BE2C (cell line): ENCODE measurements at places on chromosomes 4 and X.
A peak's percentile ranks its signal among the peaks of the same experiment; 100 is the strongest.

GRCh38 chr4:5052204-5052702 lies 973 bp downstream of the STK32B start:
- no peak for DNase-seq

GRCh38 chr4:143358923-143359643 lies 22.4 kb downstream of the GAB1 start:
- DNase-seq: no peak

DNA sequence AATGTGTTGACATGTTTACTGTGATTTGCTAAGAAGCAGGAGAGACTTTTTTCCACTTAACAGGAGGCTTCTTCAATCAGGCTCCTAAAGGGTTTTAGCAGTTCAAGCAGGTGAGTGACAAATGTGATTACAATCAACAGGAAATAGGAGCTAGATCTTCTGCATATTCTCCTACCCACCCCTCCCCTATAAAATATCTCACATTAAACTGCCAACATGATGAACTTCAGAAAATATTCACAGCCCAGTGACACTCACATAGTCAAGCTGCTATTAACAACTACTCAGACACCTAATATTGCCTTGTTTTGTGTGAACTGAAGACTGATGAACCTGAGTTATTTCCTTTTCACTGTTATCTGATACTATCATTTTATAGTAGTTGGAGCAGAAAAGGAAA lies 55.9 kb upstream of the ANTXR2 start:
- DNase-seq: no peak

DNA sequence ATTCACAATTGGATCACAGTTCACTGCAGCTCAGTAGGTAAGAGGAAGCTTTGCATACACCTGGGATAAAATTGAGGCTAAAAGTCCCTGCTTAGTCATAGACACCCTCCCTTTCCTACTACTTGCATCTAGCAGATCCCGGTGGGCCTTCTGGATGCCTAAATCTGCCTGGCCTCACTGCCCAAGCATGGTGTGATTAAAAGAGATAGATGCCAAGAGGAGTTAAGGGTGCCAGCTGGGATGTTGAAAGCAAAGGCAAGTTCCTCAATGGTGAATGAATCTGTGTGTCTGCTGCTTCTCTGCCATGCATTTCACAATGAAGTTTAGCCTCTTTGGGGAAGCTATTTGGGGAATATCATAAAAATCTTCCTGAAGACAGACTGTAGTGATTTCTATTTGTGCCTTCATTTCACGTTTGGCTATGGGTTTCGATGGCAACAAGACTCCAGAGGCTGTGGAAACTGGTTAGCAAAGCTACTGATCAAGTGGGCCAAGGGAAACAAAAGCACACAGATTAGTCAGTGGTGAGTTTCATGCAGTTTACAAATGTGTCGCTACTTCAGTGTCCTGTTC lies 534.0 kb downstream of the ANKRD50 start:
- no peak for DNase-seq

DNA sequence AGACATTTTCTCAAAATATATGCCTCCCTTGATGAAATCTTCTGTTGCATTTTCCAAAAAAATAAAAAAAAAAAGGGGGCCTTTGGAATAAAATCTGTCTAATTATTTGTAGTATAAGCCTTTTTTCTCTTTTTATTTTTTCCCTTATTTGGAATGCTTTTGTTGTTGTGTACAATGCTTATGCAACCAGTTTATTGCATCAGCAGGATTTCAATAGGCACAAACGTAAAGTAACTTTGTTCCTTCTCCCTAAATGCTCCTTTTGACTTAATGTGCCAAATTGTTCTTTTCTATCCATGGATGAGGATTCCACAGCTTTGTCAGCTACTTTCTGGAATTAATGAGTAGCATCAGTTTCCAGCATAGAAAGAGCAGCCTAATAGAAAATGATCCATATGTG lies 59.6 kb upstream of the HPGD start:
- DNase-seq: no peak

- DNase-seq: no peak
These were observed 28.8 kb upstream of the PLCXD1 start for GRCh38 chrX:252244-252956.

GRCh38 chrX:64427787-64428186 lies 32.5 kb upstream of the MTMR8 start:
- DNase-seq: no peak

GRCh38 chr4:163959932-163960331 lies 465.4 kb downstream of the TMA16 start:
- DNase-seq: no peak

- DNase-seq: no peak
These were observed 1233.8 kb downstream of the NLGN4X start for GRCh38 chrX:4994855-4995254.

GRCh38 chr4:184476695-184477094 lies 2.3 kb upstream of the IRF2 start:
- DNase-seq: no peak

DNA sequence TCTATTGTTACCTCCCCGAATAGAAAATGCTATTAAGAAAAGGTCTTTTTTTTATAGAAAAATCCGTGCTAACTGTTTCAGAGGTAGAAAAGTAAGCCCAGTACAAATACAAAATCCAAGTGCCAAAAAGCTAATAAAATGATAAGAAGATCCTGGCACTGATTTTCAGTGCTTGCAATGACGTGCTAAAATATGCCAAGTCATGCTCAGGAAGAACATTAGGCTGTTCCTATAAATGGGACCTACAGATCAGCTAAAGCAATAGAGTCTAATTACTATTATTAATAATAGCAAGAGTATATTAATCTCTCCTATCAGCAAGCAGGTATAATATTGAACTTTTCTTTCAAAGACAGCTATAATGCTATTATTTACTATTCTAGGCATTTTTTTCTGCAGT lies 305.8 kb downstream of the PPARGC1A start:
- DNase-seq: no peak

DNA sequence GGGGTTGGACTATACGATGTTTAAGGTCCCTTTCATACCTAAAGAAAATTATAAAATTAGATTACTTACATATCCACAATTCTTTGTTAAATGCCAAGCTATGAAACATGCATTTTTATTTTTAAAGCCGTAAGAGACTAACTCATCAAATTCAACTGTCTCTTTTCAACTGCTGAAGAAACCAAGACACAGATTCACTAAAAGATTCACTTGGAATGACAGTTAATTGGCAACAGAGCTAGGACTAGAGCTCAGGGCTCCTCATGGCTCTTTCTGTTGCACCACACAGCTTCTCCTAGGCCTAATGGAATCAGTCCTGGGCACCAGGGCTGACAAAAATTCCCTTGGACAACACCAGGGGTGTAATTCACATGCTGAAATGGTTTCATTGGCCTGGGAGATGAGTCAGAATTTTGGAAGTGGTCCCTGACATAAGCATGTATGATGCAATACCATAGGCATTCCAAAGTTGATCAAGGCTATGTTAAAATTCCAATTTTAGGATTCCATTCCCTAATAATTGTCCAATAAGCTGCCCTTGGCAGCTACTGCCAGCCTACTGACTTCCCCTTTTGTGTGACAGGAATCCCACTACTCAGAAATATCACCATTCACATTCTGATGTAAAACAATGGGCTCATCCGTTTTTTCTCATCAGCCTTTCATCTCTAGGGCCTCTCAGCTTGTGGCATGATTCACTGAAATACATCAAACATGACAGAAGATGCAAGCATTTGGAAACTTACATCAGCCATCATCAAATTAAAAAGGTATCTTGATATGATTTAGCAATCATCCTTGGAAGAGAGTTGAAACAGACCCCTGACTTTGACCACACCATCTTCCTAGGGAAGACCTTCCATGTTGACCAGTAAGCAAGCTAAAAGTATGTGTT lies 54.2 kb downstream of the PLAC1 start:
- no peak for DNase-seq

DNA sequence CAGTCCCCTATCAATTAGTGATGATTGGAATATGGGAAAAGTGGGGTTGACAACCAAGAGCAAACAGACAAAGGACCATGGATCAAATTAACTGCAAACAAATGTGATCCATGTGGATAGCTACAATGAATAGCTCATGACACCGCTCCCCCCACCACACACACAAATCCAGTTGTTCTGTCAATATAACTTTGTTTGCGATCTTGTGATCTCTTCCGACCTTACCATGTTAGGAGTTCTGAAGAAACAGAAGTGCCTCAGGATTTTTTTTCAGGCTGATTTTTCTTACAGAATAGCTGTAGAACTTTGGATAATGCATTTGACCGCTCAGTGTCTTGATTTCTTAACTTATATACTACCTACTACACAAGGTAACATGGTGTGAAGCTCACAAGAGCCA lies 116.6 kb downstream of the SH2D1A start:
- DNase-seq: no peak

GRCh38 chr4:36165631-36166005 lies 78.7 kb downstream of the ARAP2 start:
- no peak for DNase-seq

- DNase-seq: no peak
These were observed 130.6 kb downstream of the RBM46 start for GRCh38 chr4:154911608-154912098.

- DNase-seq: no peak
These were observed 199.8 kb upstream of the WDFY3 start for GRCh38 chr4:85166318-85166717.

- peak; percentile 80 for DNase-seq
These were observed at the start of gene SNCA for GRCh38 chr4:89836897-89837384. TSS of gene SNCA (minus strand) at chr4:89837161. CDS start at chr4:89835667, 1,494 bp downstream.

GRCh38 chr4:167185465-167185864 lies 48.8 kb downstream of the SPOCK3 start:
- DNase-seq: no peak

DNA sequence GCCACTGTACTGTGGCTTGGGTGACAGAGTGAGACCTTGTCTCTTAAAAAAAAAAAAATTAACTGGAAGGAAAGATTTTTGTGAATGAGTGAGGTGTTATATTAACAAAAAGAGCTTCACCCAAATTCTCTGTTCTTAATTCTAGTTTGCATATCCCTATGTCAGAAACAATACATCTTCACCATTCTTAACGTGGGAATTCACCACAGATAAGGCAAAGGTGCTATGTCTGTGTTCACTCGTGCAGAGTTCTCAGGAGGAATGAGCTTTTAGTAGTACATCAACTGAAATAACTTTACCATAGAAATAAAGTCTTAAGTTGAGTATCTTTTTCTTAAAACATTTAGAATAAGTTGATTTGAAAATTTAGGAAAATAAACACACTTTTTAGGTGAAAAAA lies 135.1 kb downstream of the RAPGEF2 start:
- DNase-seq: no peak

- peak; percentile 42 for DNase-seq
These were observed 8.3 kb upstream of the DLG3 start for GRCh38 chrX:70436343-70436742.

GRCh38 chr4:180304321-180304720 lies 1938.9 kb upstream of the TENM3 start:
- no peak for DNase-seq

DNA sequence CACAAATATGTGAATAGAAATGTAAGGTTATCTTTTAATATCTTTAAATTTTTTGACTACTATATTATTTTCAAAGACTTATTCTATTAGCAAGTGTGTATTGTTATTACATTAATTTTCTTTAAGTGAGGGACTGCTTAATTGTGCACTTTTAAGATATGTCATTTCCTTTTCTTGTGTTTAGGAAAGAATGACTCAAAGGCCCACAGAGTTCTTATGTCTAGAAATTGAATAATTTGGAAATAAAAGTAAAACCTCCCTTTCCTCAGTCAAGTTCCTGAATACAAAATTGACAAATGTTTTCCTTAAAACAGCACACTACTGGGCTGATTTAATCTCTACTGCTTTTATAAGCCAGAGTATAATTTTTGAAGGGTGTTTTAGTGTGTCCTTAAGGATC lies 169.7 kb downstream of the TMEM47 start:
- no peak for DNase-seq
